ENCODE measurements at places on chromosomes 3 and 15.

DNA sequence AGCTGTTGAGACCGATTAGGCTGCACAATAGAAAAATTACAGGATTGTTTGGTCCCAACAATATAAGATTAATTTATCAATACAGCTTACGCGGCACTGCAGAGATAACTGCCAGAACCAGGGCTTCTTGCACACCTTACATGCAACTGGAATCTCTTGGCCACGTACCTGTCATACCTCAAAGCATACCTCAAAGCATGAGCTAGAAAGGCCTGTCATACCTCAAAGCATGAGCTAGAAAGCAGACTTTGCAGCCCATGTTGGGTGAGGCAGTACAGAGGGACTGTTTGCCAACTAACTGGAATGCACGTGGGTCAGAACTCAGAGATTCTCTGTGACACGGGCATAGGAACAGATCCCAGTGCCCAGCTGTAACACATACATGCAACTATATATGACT is 34.7 kb downstream of the NTRK3 start:
- no peak for DNase-seq

GRCh38 chr3:59978979-59979378 is 929.2 kb upstream of the CFAP20DC start:
- DNase-seq: no peak

DNA sequence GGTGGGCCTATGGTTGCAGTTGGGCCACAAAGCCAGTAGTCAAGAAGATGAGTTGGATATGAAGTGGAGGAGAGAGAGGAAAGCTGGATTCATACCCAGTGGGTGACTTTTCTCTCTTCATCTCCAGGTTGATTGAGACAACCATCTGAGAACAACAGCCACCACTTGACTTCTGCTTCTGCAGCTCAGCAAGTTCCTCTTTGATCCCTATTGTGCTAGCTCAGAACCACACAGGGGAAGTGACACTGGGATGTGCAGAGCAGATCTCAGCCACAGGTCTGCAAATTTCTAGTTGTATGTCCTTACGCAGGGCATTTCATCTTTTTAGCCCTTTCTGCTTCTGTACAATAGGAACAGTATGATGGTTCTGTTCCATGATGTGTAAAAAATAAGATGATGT is 459.2 kb upstream of the ARRDC4 start:
- no peak for DNase-seq

DNA sequence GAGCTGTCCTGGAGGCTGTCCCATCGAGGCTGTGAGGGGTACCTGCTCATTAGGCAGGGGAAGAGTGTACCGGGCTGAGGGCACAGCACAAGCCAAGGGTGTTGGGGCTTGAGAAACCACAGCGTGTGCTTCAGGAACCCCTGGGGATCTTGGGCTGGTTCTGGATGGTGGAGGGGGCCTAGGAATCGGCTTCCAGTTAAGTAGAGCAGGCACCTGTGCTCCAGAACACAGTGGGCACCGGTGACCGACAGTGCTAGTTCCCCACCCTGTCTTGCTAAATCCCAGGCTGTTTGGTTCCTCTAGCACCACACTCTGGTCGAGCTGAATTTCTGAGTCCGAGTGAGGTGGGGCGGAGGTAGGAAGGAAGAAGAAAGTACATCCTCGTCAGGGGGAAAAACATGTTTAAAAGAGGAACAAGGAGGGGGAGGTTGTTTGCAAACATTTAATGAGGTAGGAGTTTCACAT is 29.1 kb downstream of the SLC6A6 start:
- no peak for DNase-seq

- no peak for DNase-seq
Observed at GRCh38 chr15:84863565-84864443, 20.7 kb upstream of the SLC28A1 start.

DNA sequence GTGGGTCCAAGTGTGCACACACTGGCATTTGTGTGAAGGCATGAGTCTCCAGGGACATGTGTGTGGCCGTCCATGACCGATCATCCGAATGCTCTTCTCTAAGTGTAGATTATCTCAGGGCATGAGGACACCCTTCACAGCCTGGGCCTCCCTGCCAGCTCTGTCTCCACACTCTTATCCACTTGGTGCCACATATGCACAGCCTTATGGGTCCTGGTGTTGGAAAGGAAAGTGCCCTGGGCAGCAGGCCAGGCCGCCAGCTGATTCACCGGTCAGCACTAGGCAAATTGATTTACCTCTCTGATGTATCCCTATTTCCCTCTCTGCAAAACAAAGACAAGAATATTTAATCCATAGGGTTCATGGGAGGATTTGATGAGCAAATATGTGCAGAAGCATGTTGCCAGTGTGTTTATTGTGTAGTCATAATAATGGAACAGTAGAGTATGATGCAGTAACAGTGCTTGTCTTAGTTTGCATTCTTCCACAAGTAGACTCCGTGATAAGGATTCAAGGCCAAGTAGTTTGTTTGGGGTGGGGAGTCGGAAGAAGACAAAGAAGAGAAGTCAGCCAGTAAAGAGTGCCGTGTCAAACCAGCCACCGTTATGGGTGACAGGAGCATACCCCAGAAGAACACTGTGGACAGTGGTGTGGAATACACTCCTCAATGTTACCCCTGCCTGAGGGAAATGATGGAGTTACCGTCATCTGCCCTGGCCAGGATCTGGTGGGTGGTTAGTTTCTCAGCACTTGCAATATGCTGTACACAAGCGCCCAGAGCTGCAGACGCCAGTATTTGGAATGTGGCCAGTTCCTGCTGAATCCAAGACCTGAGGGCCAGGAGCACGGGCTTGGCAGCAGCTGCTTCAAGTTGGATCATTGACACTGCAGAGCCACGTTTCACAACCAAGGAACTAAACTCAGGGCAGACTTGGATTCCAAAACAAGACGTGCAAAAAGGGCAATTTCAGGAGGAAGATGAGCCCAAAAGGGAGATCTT is 85.1 kb downstream of the MTHFS start:
- no peak for DNase-seq

DNA sequence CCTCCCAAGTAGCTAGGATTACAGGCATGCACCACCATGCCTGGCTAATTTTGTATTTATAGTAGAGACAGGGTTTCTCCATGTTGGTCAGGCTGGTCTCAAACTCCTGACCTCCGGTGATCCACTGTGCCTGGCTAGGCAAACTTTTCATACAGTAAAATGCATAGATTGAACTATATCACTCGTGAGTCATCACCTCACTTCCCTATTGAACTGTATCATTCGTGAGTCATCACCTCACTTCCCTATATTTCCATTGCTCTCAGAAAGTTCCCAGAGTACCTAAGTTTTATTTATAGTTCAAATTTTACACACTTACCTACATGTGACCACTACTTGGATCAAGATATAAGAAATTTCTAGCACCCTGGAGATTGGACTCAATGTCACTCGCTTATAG is 73.6 kb upstream of the ACAD9 start:
- DNase-seq: no peak

- DNase-seq: peak; percentile 34
Observed at GRCh38 chr15:31197497-31198414, 96.2 kb upstream of the TRPM1 start.

DNA sequence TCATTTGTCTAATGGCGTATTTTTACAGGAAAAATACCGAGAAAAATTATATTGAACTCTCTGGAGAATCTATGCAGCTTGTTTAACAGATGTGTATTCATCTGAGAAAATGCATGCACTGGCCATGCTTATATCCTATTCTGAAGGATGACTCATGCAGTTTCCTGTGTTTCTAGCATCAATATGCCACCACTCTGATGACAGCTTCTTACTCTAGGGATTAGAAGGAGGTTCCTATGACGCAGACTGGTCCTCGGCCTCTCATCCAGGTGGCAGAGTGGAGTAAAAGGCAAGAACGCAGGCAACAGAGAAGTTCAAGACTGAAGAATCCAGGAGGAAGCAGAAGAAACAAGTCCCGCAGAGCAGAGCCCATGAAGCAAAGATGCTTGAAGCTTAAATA is 910.0 kb upstream of the ROBO1 start:
- no peak for DNase-seq

- DNase-seq: no peak
Observed at GRCh38 chr3:188108703-188109412, 45.1 kb upstream of the LPP start.

DNA sequence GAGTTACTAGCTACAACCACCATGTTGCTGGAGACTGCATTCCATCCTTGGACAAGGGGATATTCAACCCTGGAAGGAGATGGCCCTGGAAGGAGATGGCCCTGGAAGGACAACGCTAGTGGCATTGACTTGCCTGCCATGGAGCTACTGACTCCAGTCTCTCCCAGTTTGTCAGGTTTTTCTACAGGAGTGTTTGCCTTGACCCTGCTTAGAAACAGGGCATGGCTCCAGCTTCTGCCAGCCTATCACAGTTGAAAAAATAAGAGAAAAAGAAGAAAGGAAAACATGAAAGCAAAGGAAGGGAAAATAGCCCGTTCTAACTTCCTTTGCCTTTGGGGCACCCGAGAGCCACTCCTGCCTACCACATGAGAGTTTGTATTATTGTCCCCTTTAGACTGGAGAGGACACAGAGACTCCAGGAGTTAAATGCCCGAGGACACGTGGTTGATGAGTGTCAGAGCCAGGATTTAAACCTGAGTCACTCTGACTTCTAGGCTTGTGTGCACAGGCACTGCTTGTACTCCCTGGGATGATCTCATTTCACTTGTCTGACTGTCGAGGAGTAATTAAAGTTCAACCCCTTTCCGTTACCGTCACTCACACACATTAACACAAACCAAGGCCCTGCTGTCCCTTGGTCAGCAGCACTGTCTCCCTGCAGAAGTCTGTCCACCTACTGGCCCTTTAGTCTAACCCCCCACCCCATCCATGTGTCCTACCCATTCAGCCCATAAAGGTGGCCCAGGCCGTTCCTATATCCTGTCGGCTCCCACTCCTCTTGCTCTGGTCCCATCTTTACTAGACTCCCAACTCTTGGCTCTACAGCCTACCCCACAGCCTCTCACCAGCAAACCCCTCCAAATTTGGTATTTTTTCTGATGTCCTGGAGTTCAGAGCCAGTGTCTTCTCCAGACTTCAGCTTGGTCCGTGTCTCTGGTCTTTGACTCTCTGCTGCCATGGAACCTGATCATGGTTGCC is 46.1 kb downstream of the C2CD4A start:
- DNase-seq: no peak

- DNase-seq: no peak
Observed at GRCh38 chr15:63458026-63458425, 46.4 kb upstream of the USP3 start.

- DNase-seq: peak; percentile 38
Observed at GRCh38 chr3:32420126-32421038, 28.7 kb downstream of the CMTM7 start.

- no peak for DNase-seq
Observed at GRCh38 chr3:12327021-12327420, 38.2 kb downstream of the PPARG start.

DNA sequence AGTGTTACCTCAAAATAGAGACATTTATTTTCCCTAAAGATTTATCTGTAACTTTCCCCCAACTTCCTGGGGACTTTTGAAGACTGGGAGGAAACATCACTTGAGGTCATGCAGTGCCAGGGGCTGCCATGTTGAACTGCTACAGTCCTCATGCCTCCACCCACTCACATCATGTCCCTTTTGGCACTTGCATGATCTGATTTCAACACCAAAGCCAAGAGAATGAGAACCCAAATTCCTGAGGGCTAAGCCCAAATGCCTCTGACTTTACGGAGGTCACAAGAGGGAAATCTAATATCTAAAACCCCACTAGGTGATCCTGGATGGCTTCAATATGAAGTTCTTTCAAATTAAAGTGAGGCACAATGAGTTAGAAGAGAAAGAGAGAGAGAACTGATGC is 213.1 kb downstream of the NTRK3 start:
- no peak for DNase-seq

GRCh38 chr3:183349421-183350157 is 78.8 kb downstream of the MCF2L2 start:
- DNase-seq: no peak

DNA sequence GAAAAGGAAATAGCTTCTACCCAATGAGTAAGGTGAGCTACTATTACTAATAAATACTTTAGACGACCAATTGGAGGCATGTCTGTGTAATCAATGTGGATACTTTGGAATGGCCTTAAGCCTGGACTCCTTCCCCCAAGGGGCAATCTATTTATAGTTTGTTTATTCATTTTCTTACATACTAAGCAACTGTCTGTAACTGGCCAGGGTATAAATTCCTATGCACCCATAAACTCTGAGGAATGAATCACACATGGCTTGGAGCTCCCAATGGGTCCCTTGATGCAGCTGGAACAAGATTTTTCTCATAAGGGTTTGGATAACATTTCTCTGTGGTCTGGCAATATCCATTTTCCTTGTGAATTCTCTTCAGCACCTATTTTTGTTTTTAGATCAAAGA is 506.8 kb downstream of the EDEM1 start:
- DNase-seq: no peak

DNA sequence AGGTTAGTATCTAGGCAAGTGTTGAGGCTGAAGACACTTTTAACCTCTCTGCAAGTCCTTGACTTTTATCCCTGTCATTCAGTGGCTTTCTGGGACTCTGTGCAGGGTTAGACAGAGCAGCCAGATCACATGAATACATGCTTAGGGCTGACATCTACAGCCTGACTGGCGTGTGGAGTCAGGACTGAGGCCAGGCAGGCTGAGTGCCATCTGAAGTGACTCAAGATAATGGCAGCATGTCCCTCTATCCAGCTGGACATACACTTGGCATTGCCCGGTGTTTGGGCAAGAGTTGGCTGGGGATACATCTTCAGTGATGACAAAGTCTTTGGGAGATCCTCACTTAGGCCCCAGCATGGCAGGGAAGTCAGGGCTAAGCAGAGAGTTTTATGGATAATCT is 22.4 kb downstream of the DUOX2 start:
- no peak for DNase-seq

- DNase-seq: no peak
Observed at GRCh38 chr3:188520466-188520865, 366.5 kb downstream of the LPP start.

DNA sequence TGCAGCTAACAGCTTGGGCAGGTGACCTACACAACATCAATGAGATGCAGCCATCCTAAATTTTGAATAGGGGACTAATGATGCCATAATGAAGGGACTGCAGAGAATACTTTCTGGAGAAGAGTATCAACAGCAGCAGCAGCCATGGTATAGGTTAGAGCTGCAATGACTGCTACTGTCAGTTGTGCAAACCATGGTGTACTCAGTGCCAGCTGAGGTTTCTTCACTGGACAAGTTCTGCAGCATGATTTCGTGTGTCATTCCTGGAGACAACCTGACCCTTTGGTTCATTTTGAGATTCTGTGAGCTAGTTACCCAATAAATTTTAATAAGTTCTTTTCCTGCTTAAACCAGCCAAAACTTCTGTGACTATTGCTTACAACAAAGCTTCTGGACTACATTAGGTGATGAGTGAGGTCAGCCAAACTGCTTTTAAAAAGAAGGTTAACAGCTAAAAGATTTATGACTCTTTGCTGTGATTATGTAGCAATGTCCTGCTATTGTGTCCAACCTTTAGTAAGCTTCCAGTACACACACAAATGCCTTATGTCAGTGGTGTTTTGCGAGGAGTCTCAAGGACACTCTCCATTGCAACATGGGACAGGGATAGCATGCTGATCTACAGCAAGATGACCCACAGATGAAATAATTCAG is 4.8 kb upstream of the DAZL start:
- DNase-seq: no peak

- peak; percentile 23 for DNase-seq
Observed at GRCh38 chr3:56862352-56863062, 60.8 kb upstream of the ARHGEF3 start.

GRCh38 chr3:75110741-75111140 is 496.3 kb upstream of the CNTN3 start:
- no peak for DNase-seq

- DNase-seq: no peak
Observed at GRCh38 chr3:32440611-32441350, 49.1 kb downstream of the CMTM7 start.

Data from CD4-positive, alpha-beta T cell treated with Interleukin-15 for 4 hours (primary cell).